ENCODE measurements at places on chromosomes 4 and X.
A peak's percentile ranks its signal among the peaks of the same experiment; 100 is the strongest.

DNA sequence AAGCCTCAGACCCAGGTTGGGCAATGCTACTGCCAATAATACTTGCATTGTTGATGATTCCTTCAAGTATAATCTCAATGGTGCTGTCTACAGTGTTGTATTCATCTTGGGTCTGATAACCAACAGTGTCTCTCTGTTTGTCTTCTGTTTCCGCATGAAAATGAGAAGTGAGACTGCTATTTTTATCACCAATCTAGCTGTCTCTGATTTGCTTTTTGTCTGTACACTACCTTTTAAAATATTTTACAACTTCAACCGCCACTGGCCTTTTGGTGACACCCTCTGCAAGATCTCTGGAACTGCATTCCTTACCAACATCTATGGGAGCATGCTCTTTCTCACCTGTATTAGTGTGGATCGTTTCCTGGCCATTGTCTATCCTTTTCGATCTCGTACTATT, 7.4 kb downstream of the LPAR4 start:
- DNase-seq, result no peak
- H3K27me3 ChIP-seq, result no peaks in the 10 kb centered on the region
- no peaks in the 10 kb centered on the region for H3K4me1 ChIP-seq
- H3K36me3 ChIP-seq, result no peaks in the 10 kb centered on the region
- H3K27ac ChIP-seq, result no peak overlapping the region

GRCh38 chr4:106583567-106583966, 215.0 kb upstream of the GIMD1 start:
- H3K27me3 ChIP-seq, result no peaks in the 10 kb centered on the region
- DNase-seq, result no peak
- no peaks in the 10 kb centered on the region for H3K4me1 ChIP-seq
- no peak overlapping the region for H3K27ac ChIP-seq
- H3K36me3 ChIP-seq, result no peaks in the 10 kb centered on the region

DNA sequence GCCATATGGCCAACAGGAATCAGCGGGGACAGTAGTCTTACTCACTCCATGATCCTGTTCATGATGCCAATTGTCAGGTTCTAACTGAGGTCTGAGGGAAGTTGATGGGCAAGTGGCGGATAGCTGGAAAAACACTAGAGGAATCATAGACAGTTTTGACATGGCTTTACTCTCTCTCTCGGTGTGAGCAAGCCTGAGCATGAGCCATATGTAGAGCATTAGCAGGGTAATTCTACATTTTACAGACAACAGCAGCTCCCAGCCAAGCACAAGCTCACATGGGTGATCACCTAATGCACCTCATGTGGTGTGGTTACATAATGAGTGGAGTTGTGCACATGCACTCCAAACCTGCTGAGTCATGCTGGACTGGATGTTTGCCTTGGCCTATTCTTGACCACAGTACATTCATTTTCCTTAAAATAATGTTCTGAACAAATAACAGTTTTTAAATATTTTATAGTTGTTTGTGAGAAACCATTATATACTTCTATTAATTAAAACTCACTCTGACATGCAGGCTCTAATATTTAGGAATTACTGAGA, 429.2 kb downstream of the GPAT3 start:
- DNase-seq, result no peak
- no peak overlapping the region for H3K4me3 ChIP-seq
- no peaks in the 10 kb centered on the region for H3K4me1 ChIP-seq
- no peaks in the 10 kb centered on the region for H3K27me3 ChIP-seq
- no peaks in the 10 kb centered on the region for H3K36me3 ChIP-seq

GRCh38 chr4:86892636-86892960, 376 bp upstream of the C4orf36 start:
- H3K4me1 ChIP-seq, result peaks cover 12% of the 10 kb centered on the region
- peak overlapping the region; percentile 61 for H3K4me3 ChIP-seq
- H3K36me3 ChIP-seq, result no peaks in the 10 kb centered on the region
- DNase-seq, result no peak

DNA sequence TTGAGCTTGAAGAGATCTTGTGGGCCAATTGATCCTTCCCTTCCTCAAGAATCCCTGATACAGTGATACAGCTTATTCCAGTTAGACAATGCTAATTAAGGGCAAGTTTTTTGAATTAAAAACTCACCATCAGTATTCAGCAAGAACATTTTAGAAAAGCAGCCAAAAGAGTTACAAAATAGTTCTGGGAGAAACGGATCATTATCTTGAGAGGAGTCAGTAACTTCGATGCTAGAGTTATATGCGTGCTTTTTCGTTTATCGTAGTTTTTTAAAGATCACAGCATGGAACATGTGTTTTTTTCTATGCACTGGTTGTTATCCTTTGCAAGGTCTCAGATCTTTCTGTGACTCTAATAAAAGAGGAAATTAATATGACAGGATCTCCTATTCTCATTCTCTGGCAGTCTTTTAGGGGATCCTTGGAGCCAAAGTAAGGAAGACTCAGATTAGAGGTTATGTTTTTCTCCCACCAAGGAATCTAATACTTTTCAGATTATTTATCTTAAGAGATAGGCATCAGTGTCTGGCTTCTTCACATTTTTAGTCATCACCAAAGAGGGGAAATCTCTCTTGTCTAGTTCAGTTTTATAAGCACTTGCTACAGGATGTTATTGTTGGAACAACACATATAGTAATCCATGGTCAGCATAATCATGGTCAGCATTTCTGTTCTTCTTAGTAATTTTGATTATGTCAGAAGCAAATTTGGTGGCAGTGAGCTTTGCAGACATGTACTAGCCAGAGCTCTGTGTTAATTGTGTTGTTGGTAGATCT, 109.7 kb downstream of the PDLIM5 start:
- no peak for DNase-seq
- peaks cover 67% of the 10 kb centered on the region for H3K4me1 ChIP-seq
